Uterus (tissue), 4 donors: ENCODE measurements at places on chromosomes 5 and 9. TPM values are rescaled to one million over a fixed set of nuclear protein-coding genes. Genes with fewer than 3 reads are reported as not detected.

GRCh38 chr5:103498211-103498610 is 64.4 kb downstream of the NUDT12 start:
- H3K36me3 ChIP-seq: no peaks in the 10 kb centered on the region
- H3K27me3 ChIP-seq: no peaks in the 10 kb centered on the region
- no peak for DNase-seq
- no peak overlapping the region for H3K27ac ChIP-seq
- no peak overlapping the region for H3K4me3 ChIP-seq

DNA sequence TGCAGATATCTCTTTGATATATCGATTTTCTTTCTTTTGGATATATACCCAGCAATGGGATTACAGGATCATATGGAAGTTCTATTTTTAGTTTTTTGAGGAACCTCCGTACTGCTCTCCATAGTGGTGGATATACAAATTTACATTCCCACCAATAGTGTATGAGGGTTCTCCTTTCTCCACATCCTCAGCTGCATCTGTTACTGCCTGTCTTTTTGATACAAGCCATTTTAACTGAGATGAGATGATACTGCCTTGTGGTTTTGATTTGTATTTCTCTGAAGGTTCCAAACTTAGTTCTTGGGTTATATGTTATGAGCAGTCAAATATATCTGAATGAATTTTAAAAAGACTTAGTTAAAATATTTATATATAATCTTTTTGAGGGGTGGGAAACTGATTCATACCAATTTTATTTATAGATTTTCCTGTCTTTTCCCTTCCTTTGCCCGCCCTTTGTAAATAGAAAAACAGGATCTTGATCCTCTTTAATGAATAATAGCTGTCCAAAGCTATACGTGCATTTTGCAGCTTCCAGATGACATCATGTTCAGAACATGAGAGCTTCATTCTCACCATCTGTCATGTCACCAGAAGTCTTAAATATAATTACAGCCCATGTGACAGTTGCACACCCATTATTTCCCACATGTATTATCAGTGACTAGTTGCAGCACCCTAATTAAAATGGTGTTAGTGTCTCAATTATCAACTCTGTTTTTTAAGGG is 6.2 kb upstream of the ARHGEF28 start:
- no peak for DNase-seq
- no peaks in the 10 kb centered on the region for H3K4me1 ChIP-seq
- no peaks in the 10 kb centered on the region for H3K27me3 ChIP-seq

- H3K27me3 ChIP-seq: no peaks in the 10 kb centered on the region
- peak overlapping the region; percentile 57 for H3K27ac ChIP-seq
- no peak overlapping the region for H3K4me3 ChIP-seq
- no peak for DNase-seq
- H3K4me1 ChIP-seq: no peaks in the 10 kb centered on the region
These were observed 3.1 kb upstream of the GNPDA1 start for GRCh38 chr5:142015781-142016533.

GRCh38 chr9:116157436-116158138 is 4.0 kb downstream of the PAPPA start:
- no peak overlapping the region for H3K4me3 ChIP-seq
- H3K27me3 ChIP-seq: no peaks in the 10 kb centered on the region
- H3K4me1 ChIP-seq: no peaks in the 10 kb centered on the region
- peak; percentile 39 for DNase-seq
- no peaks in the 10 kb centered on the region for H3K36me3 ChIP-seq
- peak overlapping the region; percentile 93 for H3K27ac ChIP-seq

DNA sequence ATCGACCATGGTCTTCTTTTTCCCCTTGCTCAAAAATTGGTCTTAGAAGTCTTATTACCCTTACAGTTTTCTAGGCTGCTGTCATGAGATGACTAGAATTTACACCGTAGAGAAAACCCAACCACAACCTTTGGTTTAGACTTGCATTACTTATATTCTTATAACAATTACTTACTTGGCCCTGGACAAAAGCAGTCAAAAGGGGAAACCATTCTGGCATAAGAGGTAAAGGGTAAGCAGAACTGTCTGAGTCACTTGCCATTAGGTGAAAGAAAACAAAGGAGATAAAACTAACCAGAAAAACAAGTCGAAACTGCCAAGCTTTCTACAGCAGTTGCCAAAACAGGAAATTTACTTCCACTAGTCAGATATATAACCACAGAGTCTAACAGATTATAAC is 17.9 kb downstream of the TMEM245 start:
- DNase-seq: no peak
- peaks cover 19% of the 10 kb centered on the region for H3K4me1 ChIP-seq
- no peaks in the 10 kb centered on the region for H3K36me3 ChIP-seq
- H3K27ac ChIP-seq: peak overlapping the region; percentile 73
- H3K27me3 ChIP-seq: no peaks in the 10 kb centered on the region

The BTNL9 gene
- total RNA-seq: 18.7 TPM

DNA sequence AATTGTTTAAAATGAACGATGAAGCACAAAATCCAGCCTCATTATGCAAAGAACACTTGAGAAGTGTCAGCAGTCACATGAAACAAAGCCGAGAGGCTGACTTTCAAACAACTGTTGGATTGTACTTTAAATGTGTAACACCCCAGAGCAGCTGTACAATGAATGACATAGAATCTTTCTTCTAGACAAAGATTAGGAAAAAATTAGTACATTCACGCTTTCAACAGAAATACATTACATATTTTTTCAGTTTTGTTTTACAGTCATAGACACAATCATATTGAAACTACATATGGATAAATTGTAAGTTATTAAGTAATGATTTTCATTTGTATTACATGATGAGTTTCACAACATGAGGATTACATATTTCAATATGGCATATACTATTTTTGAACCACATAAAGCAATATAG is 10.6 kb upstream of the AGXT2 start:
- H3K36me3 ChIP-seq: no peaks in the 10 kb centered on the region
- H3K27me3 ChIP-seq: no peaks in the 10 kb centered on the region
- no peak overlapping the region for H3K4me3 ChIP-seq
- H3K4me1 ChIP-seq: peaks cover 11% of the 10 kb centered on the region
- no peak for DNase-seq
- no peak overlapping the region for H3K27ac ChIP-seq

DNA sequence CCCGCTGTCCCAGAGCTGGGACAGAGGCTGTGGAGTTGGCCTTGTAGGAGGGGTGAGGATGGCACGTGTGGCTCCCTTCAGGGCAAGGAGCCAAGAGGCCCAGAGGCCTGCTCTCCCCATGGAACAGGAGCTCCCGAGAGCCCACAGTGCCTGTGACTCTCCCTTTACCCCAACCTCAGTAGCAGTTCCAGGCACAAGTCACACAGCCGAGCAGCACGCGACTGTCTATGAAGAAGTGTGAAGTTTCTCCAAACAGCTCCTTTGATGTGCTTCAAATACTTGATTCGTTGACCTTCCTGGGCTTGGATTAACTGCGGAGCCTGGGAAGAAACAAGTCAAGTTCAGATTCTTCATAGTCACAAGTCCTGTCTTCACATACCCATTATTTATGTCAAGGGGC is 208.7 kb downstream of the IRX2 start:
- H3K27ac ChIP-seq: no peak overlapping the region
- H3K4me1 ChIP-seq: no peaks in the 10 kb centered on the region
- H3K36me3 ChIP-seq: no peaks in the 10 kb centered on the region
- H3K4me3 ChIP-seq: no peak overlapping the region

The MSX2 gene
- not detected for total RNA-seq

The TPRN gene
- total RNA-seq: 17.1 TPM

DNA sequence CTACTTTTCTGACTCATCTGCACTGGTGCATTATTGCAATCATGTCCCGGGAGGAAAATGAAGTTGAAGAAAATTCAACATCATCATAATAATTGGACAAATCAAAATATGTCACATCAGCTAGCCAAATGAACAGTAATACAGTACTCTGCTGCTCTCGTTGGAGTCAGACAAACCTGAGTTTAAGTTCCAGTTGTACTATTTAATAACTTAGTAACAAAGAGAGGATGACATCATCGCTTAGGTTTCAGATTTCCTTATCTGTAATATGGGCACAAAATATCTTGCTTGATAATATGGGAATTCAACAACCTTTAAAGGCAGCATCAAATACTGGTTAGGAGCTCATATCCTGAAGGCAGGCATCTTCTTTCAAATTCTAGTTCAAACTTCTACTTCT is 1248.9 kb upstream of the ACO1 start:
- H3K27me3 ChIP-seq: no peaks in the 10 kb centered on the region
- no peaks in the 10 kb centered on the region for H3K4me1 ChIP-seq
- H3K4me3 ChIP-seq: no peak overlapping the region
- H3K36me3 ChIP-seq: no peaks in the 10 kb centered on the region
- H3K27ac ChIP-seq: no peak overlapping the region
- DNase-seq: no peak

The SLC26A2 gene
- total RNA-seq: 42.9 TPM

The MRNIP gene
- total RNA-seq: 73.6 TPM

GRCh38 chr5:94397508-94397907 is 220.9 kb downstream of the KIAA0825 start:
- no peak overlapping the region for H3K27ac ChIP-seq
- DNase-seq: no peak
- no peaks in the 10 kb centered on the region for H3K27me3 ChIP-seq
- no peaks in the 10 kb centered on the region for H3K36me3 ChIP-seq

The ADAMTSL1 gene
- total RNA-seq: 186 TPM

GRCh38 chr9:85603936-85604335 is 137.8 kb downstream of the AGTPBP1 start:
- H3K4me1 ChIP-seq: no peaks in the 10 kb centered on the region
- no peaks in the 10 kb centered on the region for H3K27me3 ChIP-seq
- H3K27ac ChIP-seq: no peak overlapping the region
- H3K4me3 ChIP-seq: no peak overlapping the region

- H3K27ac ChIP-seq: peak overlapping the region; percentile 83
- DNase-seq: peak; percentile 22
- H3K36me3 ChIP-seq: no peaks in the 10 kb centered on the region
- no peaks in the 10 kb centered on the region for H3K4me1 ChIP-seq
These were observed 1.8 kb downstream of the PTGER4 start for GRCh38 chr5:40681363-40682153.

The PCDHGB5 gene
- total RNA-seq: 10.0 TPM

DNA sequence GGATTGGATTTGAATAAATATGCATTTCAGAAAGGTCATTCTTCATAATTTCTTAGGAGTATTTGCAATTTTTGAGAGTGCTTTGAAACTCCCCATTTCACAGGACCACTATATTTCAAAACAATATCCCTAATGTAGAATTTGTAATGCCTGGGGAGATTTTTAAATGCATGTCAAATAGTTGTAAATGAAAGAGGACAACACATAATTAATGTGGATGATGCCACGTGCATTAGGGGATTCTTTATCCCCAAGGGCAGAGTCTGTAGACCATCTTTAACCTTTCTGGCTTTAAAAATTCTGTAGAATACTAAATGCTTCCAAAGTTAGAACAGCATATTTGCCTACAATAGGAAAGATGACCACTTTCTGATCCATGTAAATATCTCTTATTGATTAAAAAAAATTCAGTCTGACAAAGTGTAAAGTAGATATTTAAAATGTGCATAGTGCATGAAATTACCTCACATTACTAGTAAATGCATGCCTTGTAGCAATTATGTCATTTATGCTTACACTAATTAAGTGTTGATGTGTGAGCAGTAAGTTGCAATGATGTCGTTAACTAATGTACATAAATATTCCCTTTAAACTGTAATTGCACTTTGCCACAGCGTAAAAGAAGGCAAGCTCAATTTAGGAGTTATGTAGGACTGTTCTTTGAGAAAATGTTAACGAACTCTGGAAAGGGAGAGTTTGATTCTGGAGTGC is 416.1 kb downstream of the PSAT1 start:
- H3K4me1 ChIP-seq: no peaks in the 10 kb centered on the region
- H3K27me3 ChIP-seq: no peaks in the 10 kb centered on the region
- no peak for DNase-seq

- no peak for DNase-seq
- no peak overlapping the region for H3K4me3 ChIP-seq
- H3K4me1 ChIP-seq: no peaks in the 10 kb centered on the region
- H3K36me3 ChIP-seq: no peaks in the 10 kb centered on the region
- H3K27me3 ChIP-seq: no peaks in the 10 kb centered on the region
These were observed 7.1 kb upstream of the RNF145 start for GRCh38 chr5:159216454-159216853.

The TAF11L10 gene
- not detected for total RNA-seq

GRCh38 chr9:23779220-23779619 is 46.8 kb downstream of the ELAVL2 start:
- no peak overlapping the region for H3K4me3 ChIP-seq
- H3K27me3 ChIP-seq: no peaks in the 10 kb centered on the region
- H3K36me3 ChIP-seq: no peaks in the 10 kb centered on the region
- H3K4me1 ChIP-seq: no peaks in the 10 kb centered on the region
- H3K27ac ChIP-seq: no peak overlapping the region

DNA sequence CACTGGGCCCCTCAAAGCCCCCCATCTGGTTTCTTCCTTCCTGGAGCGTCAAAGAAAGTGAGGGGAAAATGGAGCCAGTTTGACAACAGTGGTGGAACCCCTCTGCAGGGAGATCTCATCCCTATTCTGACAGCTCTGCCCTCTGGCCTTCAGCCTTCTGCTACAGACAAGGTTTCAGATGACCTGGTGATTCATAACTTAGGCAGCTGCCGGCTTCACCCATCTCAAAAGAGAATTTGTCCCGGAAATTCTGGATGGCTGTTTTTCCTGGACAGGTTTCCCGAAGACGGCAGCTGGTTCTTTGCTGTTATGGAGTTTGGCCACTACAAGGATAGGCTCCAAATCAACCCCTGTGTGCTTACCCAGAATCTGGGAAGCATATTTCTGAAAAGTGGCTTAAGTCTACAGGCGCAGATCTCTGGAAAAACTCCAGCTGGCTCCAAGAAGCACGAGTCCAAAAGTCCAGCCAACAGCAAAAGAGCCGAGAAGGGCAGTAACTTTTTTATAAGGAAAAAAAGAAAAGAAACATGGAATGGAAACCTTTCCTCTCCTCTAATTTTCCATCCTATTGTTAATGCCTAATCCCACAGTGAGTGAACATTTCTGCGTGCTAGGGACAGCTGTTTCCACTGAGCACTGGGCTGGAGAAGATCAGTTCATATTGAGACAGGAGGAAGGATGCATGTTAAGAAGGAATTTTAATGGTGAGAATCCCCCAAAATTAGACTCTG is 54.5 kb downstream of the ZNF366 start:
- no peaks in the 10 kb centered on the region for H3K36me3 ChIP-seq
- DNase-seq: peak; percentile 78
- H3K4me3 ChIP-seq: no peak overlapping the region
- peak overlapping the region; percentile 97 for H3K27ac ChIP-seq
- no peaks in the 10 kb centered on the region for H3K27me3 ChIP-seq
- H3K4me1 ChIP-seq: peaks cover 12% of the 10 kb centered on the region

The ARSI gene
- total RNA-seq: 4.3 TPM

- no peak for DNase-seq
- H3K27me3 ChIP-seq: no peaks in the 10 kb centered on the region
- no peaks in the 10 kb centered on the region for H3K36me3 ChIP-seq
- H3K27ac ChIP-seq: no peak overlapping the region
- no peak overlapping the region for H3K4me3 ChIP-seq
These were observed 203.3 kb upstream of the CDH9 start for GRCh38 chr5:27241564-27242257.

The STPG3 gene
- not detected for total RNA-seq

GRCh38 chr9:93663877-93664548 is 87.6 kb downstream of the PHF2 start:
- DNase-seq: no peak
- H3K4me3 ChIP-seq: no peak overlapping the region
- no peak overlapping the region for H3K27ac ChIP-seq
- H3K27me3 ChIP-seq: no peaks in the 10 kb centered on the region
- H3K36me3 ChIP-seq: no peaks in the 10 kb centered on the region

- no peak overlapping the region for H3K4me3 ChIP-seq
- H3K4me1 ChIP-seq: no peaks in the 10 kb centered on the region
- no peak for DNase-seq
- H3K36me3 ChIP-seq: no peaks in the 10 kb centered on the region
These were observed 33.0 kb downstream of the FAM240B start for GRCh38 chr9:38686933-38687332.

The JAK2 gene
- total RNA-seq: 47.1 TPM

The IL3 gene
- total RNA-seq: not detected
